ENCODE measurements at places on chromosomes 13 and 19.
A peak's percentile ranks its signal among the peaks of the same experiment; 100 is the strongest.

- DNase-seq, result no peak
These were observed 110.4 kb downstream of the ZNF557 start for GRCh38 chr19:7179917-7180306.

DNA sequence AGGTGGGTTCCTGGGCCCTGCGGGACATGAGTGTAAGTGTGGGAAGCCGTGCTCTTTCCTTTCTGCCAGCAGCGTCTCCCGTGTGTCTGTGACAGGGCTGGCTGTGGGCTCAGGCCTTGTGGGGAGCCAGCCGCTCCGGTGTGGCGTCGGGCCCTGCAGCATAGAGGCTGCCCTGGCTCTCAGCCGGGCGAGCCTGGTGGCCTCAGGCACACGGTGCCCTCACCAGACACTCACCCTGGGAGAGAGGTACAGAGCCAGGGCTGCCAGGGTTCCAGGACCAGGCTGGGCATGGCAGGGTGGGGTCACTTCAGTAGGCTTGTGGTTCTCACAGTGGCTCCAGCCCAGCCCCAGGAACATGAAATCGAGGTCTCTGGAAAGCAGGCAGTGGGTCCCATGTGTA is 324.8 kb downstream of the TEX29 start:
- DNase-seq, result no peak

DNA sequence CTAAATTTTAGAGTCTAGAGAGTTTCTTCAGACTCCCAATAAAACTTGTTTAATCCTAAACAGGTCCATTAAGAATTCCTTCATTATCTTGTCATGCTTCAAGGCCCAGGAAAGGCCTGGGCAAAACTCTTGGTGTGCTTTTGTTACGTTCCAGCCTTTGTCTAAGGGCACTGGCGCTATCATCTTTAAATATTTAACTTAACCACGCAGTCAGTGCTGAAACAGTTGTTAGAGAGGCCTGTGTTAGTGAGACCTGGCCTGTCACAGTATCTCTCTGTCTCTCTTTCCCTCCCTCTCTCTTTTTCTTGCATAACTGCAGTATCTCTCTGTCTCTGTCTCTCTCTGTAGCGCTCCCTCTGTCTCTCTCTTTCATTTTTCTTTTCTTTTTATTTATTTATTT is 8.2 kb upstream of the OR1M1 start:
- no peak for DNase-seq

DNA sequence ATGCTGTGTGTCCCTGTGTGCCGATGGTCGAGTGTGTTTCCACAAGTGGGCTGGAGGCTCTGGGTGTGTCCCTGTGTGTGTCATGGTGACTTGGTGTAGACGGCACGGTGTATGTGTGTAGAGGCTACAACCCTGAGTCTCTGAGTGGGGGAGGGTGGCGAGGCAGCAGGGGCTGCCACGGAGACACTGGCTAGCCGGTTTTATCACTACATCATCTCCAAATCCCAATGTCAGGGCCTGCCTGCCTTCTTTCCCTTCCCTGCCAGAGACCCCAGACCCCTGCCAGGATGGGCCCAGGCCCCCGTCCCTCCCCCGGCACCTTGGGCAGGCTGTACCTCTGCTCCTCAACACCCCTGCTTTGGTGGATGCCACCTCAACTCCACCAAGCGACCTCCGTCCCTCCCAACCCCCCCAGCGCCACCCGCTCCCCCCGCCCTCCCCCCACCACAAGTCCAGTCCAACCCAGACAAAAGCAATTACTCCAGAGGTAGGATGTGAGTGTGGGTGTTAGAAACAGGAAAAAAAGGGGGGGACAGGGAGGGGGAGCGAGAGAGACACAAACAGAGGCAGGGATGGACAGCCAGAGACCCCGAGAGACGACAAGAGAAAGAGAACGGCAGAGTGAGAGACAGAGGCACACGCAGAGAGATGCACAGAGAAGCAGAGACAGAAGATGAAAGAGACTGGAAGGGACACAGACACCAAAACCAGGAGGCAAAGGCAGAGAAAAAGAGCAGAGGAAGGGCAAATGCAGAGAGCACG is 21.6 kb upstream of the POU2F2 start:
- DNase-seq, result no peak

GRCh38 chr19:33177417-33177979 is 16.6 kb upstream of the LRP3 start:
- no peak for DNase-seq

GRCh38 chr13:19993024-19993423 is 34.5 kb downstream of the ZMYM2 start:
- no peak for DNase-seq

DNA sequence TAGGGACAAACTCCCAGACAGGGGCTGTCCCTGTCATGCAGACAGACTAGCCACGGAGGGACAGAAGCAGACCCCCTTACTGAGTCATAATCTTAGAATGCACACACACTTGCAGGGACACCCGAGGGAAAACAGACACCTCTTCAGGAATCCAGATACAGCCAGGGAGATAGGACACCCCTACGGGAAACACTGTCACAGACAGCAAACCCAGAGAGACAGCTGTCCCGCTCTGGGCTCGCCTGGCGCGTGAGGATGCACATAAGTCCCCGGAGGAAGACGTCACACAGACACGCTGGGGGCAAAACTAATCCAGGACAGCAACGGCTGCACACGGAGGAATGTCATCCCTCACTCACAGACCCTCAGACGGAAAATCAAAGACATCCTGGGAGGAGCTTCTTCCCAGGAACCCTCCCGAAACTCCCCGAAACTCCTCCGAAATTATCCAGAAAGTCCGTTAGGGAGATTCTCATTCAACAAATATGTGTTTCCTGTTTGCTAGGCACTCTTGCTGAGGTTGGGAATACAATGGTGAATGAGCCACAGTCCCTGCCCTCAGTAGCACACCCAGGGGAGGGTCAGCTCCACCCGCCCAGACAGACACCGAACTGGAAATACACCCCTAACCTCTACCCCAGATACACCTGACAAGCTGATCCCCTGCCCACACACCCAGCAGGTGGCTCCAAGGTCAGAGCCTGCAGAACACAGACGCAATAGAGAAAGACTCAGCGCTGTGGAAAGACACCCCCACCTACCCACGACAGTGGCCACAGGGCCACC is 15.2 kb upstream of the TOMM40 start:
- no peak for DNase-seq

- no peak for DNase-seq
These were observed 1450.5 kb downstream of the EFNB2 start for GRCh38 chr13:105084931-105085330.

GRCh38 chr19:4108767-4109625 is 14.9 kb downstream of the MAP2K2 start:
- no peak for DNase-seq

GRCh38 chr13:35891507-35892441 is 239.4 kb downstream of the DCLK1 start:
- peak; percentile 62 for DNase-seq

DNA sequence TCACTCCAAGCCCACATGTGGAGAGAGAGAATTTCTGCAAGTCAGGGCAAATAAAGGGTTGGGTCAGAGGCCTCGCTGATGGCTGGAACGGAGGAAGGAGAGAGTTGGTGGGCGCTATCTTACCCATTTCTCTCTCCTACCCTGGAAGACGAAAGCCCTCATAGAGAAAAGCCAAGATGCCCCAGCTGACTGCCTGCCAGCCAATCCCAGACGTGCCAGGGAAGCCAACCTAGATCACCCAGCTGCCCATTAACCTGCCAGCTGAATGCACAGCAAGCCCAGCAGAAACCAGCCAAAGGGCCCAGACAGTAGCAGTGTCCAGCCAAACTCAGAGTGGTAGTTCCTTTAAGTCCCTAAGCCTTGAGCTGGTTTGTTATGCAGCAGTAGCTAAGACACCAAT is 167.0 kb upstream of the ZNF507 start:
- no peak for DNase-seq

DNA sequence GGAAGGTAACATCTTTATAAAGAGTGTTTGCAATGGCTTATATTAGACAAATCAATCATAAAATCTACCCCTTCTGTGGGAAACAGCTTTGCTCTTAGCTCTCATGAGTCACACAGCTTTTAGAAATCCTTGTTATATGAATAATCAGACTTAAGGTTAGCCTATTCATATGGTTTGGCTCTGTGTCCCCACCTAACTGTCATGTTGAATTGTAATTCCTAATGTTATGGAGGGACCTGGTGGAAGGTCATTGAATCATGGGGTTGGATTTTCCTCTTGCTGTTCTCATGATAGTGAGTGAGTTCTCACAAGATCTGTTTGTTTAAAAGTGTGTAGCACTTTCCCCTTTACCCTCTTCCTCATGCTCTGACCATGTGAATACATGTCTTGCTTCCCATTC is 704.2 kb upstream of the KLHL1 start:
- DNase-seq, result peak; percentile 90

DNA sequence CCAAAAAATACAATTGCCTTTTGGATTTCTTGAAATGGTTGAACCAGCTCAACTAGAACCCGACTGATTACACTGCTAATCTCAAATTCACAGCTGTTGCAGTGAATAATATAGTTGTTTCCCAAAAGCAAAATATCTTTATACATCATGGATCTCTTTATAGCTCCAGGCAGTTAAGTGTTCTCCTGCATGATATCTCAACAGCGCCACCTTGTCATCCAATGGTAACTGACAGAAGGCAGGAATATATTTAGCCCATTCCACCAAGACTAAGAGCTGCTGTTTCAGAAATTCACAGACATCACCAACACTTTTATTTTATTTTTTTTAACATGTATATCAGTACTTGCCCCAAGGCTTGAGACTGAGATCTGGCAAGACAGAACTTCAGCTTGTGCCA is 1141.0 kb upstream of the PRR20A start:
- no peak for DNase-seq

DNA sequence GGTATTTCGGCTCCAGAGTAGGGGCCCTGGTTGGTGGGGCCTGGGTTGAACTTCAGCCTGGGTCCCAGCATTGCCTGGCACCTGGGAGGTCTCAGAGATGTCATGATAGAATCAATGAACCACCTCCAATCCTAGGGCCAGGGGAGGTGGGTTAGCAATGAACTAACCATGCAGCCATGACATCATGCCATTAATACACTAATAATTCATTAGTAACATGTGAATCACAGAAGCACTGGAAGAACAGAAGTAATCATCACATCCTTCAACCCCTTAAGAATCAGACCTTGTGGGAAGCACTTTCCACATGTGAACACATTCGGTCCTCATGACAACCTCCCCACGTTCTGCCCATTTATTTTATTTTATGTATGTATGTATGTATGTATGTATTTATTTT is 6.9 kb downstream of the NOSIP start:
- DNase-seq, result no peak

DNA sequence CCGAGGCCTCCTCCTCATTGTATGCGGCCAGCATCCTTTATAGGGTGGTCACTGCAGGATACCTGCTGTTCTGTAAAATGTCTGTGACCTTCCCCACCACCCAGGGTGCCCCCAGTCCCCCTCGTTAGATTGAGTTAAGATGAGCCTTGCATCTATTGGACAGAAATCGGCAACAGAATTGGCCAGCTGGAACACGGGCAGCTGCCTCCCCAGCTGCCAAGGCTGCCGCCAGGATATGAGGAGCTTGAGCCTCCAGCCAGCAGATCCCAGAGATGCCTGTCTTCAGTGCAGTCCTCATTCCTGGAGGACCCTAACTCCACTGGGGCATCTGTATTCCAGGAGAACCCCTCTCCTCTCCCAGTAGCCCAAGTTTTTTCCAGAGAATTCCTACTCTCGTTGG is 463.0 kb downstream of the TSHZ3 start:
- no peak for DNase-seq

DNA sequence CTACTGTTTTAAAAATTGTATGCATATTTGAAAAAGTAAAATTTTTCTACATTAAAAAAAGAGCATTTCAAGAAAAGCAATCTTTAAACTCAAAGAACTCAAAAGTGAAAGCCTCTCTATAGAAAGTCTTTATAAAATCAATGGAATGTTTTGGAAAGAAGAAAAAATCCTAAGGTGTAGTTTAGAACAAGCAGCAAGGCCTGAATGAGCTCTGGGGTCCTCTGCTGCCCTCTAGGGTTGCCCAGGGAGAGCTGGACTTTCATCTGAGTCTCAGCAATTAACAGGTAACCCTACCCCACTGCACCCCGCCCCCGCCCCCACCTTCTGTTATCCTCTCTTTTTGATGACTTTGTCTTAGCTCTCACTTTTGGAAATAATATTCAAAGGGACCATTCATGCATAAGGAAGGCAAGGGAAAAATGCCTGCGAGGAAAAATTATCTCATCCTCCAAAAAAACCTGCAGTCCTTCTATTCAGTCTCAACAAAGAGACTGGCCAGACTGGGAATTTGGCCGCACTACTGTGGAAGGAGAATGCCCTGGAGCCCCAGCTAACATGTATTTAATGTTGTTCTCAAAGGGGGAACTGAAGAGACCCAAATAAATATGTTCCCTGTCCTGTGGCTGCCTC is 24.1 kb downstream of the SLC25A30 start:
- DNase-seq, result peak; percentile 51

DNA sequence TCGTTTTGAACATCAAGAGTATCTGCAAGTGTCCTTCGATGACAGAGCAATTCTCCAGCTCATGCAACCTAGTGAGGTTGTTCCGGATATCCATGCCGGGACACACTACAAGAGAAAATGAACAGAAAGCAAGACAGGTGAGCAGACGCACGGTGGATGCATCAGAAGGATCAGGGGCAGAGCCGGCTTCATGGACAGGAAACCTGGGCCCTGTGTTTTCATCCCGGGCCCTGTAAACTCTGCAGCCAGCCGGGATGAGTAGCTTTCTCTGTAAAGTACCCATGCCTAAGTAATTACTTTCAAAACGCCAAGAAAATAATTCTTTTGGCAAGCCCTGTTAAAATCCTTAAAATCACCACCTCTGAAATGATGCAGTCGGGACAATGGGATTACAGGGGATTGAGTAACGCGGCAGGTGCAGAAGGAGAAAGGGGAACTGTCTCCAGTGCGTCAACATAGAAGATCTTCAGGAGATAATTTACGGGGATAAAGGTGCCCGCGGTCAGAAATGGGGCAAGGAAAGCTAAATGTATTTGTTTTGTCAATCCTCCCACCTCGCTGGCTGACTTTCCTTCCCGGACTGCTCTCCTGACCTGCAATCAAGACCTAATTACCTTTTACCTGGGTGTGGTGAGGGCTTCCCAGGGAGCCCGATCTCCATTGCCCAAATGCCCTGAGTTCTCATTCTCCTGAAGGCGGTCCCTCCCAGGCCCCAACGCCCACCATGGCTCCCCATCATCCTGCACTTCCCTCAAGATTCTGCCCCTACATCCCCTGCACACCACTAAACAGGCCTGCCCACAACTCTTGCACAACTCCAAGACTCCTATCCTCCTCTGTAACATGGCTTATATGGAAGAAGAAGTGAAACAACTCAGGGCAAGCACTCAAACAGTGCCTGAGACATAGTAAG is 26.2 kb downstream of the INSR start:
- DNase-seq, result no peak
